ENCODE measurements at places on chromosomes 6 and 20. TPM values are rescaled to one million over a fixed set of nuclear protein-coding genes. Genes with fewer than 3 reads are reported as not detected.

DNA sequence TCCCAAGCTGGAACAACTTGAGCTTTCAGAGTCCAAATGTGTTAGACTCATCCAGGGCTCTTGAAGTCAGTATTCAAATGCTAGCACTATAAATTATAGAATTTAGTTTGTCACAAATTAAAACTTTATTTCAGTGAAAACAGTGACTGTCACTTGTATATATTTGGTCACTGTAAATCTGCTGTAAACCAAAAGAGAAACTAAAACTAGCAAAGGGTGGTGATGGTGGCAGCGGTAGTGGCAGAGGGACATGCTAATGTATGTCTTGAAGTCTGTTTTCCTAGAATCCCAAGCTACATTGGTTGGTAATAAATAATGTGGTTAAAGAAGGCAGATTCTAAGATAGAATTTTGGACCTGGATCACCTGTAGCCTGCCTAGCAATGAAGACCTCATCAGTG is 140.4 kb upstream of the CENPW start:
- no peaks in the 10 kb centered on the region for H3K4me1 ChIP-seq
- H3K27me3 ChIP-seq: no peaks in the 10 kb centered on the region
- no peak for DNase-seq
- H3K27ac ChIP-seq: no peak overlapping the region
- no peaks in the 10 kb centered on the region for H3K36me3 ChIP-seq

DNA sequence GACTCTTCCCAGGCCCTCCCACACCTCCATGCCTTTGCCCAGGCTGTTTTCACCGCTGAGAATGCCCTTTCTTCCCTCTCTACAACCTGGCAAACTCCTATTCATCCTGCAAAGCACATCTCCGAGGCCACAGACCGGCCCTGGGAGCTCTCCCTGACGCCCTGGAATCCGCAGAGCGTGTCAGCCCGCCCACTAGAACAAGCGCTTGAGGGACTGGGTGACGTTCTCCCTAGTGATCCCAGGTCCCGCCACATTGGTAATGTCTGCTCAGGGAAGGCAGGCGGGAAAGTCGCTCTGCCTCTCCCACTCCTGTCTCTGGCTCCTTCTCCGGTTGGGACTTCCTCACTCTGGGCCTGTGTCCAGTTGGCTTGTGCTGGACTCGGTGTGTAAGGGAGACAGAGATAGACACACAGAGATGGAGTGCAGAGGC is 61.6 kb downstream of the SRC start:
- peak overlapping the region; percentile 17 for H3K4me3 ChIP-seq
- H3K27ac ChIP-seq: no peak overlapping the region
- no peak for DNase-seq
- peaks cover 8% of the 10 kb centered on the region for H3K27me3 ChIP-seq
- H3K36me3 ChIP-seq: peaks cover 4% of the 10 kb centered on the region
- H3K4me1 ChIP-seq: peaks cover 30% of the 10 kb centered on the region

PDYN gene
- not detected for total RNA-seq

DNA sequence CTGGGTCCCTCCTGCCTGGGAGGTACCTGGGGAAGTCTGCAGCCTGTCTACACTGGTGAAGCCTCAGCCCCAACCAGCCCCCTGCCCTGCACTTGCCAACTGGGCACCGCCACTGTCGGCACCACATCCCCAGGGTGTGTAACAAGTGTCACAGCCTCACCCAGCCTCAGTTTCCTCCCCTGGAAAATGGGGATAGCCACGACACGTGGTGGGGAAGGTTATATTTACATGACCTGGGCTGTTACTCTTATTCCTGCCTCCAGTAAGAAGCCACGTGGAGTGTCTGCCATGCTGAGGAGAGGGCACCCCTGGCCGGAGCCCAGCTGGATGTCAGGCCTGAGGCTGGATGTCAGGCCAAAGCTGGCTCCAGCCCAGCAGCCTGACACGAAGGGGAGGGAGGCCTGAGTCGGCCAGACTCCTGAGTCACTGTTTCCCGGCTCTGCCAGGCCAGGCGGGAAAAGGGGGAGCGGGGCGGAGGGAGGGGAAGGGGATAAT is 44.9 kb downstream of the SNAI1 start:
- peaks cover 3% of the 10 kb centered on the region for H3K27me3 ChIP-seq
- no peak for DNase-seq
- H3K4me3 ChIP-seq: no peak overlapping the region
- H3K27ac ChIP-seq: no peak overlapping the region
- peaks cover 13% of the 10 kb centered on the region for H3K36me3 ChIP-seq
- H3K4me1 ChIP-seq: peaks cover 13% of the 10 kb centered on the region

KIZ gene
- 15.0 TPM for total RNA-seq

MUC21 gene
- 0.10 TPM for total RNA-seq

DNA sequence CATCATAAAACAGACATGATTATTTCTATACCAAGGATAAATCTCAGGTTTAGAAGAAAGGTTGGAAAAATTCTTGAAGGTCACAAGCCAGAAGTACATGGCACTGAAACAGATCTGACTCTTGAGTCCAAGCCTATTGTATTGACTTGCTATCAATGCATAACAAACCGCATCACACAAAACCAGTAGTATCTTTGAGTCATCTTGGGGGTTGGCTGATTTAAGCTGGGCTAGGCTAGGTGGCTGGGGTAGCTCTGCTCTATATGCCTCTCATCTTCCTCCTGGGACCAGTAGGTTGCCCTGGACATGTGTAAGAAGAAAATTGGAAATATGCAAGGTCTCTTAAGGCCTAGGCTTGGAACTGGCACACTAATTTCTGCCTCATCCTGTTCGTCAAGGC is 37.0 kb upstream of the RAB23 start:
- H3K4me1 ChIP-seq: no peaks in the 10 kb centered on the region
- H3K27me3 ChIP-seq: no peaks in the 10 kb centered on the region
- H3K36me3 ChIP-seq: no peaks in the 10 kb centered on the region
- no peak overlapping the region for H3K4me3 ChIP-seq
- DNase-seq: no peak

DNA sequence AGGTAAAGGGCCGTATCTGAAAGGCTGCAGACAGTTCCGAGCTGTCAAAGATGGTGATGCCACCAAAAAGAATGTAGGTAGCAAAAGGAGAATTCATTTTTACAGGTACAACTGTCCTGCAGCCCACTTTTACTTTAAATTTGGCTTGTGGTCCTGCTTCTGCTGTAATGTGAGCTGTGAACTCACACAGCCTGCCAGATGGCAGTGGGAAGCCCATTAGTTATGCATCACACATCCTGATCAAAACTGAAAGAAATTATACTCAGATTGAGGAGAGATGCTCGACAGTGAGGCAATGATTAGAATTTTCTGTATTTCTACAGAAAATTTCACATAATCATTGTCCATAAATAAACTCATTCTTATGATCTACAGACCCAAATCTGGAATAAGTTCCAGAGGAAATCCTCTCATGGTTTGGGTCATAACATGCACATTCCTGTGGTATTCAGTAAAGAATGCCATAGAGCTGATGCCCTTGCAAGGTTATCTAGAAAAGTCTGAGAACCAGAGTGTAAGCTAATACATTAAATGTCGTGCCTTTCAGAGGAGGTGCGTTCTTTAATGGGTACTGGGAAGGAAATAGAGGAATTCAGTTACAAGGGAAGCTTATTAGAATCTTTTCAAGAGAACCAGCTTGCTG is 23.9 kb upstream of the E2F3 start:
- no peaks in the 10 kb centered on the region for H3K27me3 ChIP-seq
- no peaks in the 10 kb centered on the region for H3K36me3 ChIP-seq
- no peak for DNase-seq
- no peak overlapping the region for H3K27ac ChIP-seq

DNA sequence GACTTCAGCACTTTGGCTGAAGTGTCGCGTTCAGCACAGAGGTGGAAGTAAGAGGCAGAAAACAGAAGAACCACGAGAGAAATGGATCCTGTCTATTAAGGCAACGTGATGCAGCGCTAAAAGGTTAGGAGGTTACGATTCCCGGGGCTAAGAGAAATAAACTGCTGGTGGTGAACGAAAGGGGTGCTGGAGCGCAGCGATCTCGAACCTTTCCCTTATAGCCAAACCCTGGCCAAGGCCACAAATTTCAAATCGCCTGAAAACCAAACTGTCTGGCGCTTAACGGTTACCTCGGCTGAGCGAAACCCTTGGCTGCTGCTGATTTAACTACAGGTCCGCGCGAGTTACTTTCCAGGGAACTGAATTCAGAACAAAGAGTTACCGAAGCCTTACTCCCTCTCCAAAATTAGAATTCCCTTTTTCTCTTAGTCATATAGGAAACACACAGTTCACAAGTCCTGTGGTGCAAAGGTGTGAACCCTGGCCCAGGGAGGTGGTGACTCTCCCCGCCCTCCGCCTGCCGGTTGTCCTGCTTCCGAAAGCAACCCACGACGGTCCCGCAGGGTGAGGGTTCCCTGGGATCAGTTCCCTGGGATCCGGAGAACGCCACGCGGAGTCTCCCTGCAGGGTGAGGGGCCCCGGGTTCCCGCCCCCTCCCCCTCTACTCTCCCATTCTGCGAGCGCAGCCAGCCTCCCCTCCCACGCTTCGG is 1.3 kb upstream of the SLC35D3 start:
- H3K4me3 ChIP-seq: peak overlapping the region; percentile 51
- no peak overlapping the region for H3K27ac ChIP-seq
- peak; percentile 10 for DNase-seq
- peaks cover 22% of the 10 kb centered on the region for H3K27me3 ChIP-seq
- H3K36me3 ChIP-seq: peaks cover 3% of the 10 kb centered on the region

DNA sequence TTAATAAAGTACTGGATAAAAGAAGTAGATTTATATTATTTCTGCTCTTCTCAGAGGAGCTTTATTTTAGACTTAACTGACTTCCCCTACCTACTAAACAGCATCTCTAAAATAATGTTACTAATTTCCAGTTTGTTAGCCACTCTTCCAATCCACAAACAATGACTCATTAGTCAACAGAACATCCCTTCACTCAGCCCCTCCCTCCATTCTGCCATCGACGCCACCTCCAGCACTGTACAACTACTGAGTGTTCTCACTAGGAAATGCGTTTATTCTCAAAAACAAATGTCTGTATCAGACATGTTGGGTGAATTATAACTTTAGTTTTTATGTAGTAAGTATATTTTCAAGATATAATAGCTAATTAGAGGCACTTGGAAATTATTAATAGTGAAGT is 427.0 kb downstream of the EYS start:
- H3K27me3 ChIP-seq: peaks cover 1% of the 10 kb centered on the region
- H3K4me1 ChIP-seq: no peaks in the 10 kb centered on the region
- no peak for DNase-seq
- no peak overlapping the region for H3K27ac ChIP-seq
